CD4-positive, alpha-beta T cell treated with Interleukin-6 for 4 hours (primary cell): ENCODE measurements at places on chromosomes 2 and 18.

GRCh38 chr2:173145454-173145853 lies 69.8 kb downstream of the MAP3K20 start:
- DNase-seq, result no peak

- no peak for DNase-seq
These were observed 306.1 kb downstream of the CPS1 start for GRCh38 chr2:210862283-210863065.

DNA sequence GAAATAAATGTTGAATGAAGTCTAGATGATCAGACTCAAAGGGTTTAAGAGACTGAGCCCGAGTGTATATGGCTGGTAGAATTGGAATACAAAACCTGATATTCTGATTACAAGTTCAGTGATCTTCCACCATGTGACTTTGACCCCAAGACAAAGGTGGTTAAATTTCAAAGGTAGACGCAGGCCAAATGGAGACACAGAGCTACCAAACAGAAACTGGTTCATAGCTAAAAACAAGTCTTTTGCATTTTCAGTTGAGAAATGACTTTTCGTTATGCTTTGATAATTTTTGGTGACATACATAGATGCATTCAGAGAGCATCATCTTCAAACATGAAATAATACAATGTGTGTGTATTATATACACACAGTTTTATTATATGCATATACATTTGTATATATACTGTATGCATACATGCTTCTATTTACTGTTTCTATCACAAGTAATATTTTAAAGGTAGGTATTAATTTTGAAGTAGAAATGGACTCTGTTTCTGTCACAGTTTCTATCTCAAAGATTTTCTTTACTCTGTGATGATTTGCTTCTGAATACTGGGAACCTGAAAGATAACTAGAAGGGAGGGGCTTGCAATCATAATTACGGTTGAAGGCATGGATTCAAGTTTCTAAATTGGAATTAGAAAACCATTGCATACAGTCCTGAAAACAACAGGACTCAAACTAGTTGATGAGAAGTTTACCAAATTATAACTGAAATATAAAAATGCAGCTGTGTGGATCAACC lies 142.3 kb downstream of the ABCA12 start:
- no peak for DNase-seq

DNA sequence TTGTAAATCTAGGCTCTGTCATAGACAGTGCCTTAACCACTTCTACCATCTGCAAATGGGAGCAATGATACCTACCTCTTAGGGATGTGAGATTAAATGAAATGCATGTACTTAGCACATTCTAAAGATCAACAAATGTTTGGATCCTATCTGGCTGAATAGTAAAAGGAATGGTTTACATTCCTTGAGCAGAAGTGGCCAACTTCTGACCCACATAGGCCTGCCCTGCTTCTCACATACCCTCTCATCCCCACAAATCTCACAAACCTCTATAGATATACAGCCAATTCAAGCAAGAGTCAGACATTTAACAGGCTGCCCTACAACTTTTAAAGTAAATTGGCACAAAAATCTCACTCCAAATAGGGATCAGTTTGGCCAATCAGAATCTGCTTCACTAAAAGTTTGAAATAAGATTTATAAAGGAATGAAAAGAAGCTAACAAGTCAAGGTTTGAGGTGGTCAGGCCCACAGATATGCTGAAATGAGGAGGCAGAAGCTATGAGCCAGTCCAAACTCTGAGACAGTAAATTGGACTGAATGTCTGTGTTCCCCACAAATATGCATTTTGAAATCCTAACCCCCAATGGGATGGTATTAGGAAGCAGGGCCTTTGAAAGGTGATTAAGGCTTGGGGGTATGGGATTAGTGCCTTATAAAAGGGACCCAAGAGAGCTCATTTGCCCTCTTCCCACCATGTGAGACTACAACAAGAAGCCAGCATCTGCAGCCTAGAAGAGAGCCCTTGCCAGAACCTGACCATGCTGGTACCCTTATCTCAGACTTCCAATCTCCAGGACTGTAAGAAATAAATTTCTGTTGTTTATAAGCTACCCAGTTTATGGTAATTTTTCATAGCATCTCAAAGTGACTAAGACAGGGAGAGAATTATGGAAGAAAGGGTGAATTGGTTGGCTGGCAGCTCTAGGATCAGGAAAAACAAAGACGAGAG lies 227.8 kb upstream of the RBMS1 start:
- no peak for DNase-seq
